AG20443 (cell line): ENCODE measurements at places on chromosomes 6 and 20.

DNA sequence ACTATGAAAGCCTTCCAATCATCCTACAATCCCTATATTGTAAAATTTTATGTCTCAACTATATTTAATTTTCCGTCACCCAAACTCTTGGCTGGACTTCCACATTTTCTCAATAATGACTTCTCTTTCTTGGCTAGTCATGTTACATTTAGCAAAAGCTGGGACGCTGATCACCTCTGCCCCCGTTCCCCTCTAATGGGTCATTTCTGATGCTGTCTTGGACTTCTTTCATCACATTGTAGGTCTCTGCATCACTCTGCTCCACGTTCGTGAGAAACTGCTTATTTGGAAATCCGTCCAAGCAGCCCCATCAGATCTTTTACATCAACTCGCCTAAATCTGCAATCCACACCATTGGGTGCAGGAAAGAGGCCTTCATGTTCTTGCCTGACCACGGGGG is 203.8 kb downstream of the MYLK4 start:
- DNase-seq, result no peak

GRCh38 chr6:122953766-122954165 is 42.3 kb upstream of the CLVS2 start:
- DNase-seq, result no peak

- DNase-seq, result no peak
Observed at GRCh38 chr6:48747471-48747870, 636.5 kb upstream of the PTCHD4 start.

- DNase-seq, result peak; percentile 43
Observed at GRCh38 chr6:133977983-133978895, 25.2 kb downstream of the TBPL1 start.

- DNase-seq, result peak; percentile 60
Observed at GRCh38 chr6:43077981-43078511, 1.9 kb downstream of the PTK7 start.

DNA sequence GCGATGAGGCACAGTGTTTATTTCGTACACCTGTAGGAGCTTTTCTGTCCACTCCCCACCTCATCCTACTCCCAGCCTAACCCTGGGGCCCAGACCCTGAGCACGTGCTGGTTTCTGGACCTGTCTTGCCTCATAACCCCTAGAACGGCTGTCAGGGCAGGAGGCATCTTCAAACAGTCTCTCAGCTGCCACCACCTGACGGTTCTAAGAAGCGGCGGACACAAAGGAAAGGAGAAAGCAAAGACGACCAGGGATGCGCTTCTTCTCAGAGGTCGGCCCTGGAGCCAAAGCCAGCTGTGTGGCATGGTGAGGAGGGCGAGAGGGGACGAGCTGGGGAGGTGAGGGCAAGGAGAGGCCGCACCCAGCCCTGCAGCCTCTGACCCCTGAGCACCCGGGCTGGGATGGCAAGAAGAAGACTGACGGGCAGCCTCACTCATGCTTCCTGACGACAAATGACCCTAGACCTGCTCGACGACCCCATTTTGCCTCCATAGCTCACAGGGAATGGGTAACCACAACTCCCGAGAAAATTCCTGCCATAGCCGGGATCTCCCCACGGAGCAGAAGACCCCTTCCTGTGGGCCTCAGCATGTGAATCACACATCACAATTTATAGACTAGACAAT is 62.1 kb downstream of the WDR27 start:
- DNase-seq, result no peak

DNA sequence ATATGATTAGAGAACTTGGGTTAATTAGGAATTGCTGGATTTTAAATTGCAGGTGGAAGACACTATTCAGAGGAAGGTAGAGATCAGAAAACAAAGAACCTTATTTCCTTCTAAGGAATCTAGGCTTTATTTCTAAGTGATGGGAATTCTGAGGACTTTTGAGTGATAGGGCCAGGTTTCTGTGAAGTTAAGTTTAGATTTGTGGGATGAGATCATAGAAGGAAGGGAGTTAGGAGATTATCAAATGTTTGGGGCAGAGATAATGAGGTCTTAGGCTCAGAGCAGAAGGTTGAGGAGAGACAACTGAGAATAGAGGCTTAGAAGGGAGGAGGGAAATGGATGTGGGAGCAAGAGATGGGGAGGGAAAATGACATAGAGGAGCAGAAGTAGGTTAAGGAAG is 109.7 kb upstream of the MMS22L start:
- DNase-seq, result no peak

GRCh38 chr6:41937861-41938574 is 3.6 kb downstream of the CCND3 start:
- DNase-seq, result no peak

- no peak for DNase-seq
Observed at GRCh38 chr6:101762851-101763250, 369.3 kb downstream of the GRIK2 start.
